ENCODE measurements at places on chromosomes 7 and 10. TPM values are rescaled to one million over a fixed set of nuclear protein-coding genes. Genes with fewer than 3 reads are reported as not detected.

Gene MALRD1
- not detected for total RNA-seq

Gene NCAPG2
- 15.6 TPM for total RNA-seq

Gene PLCE1
- total RNA-seq: 1.5 TPM

Gene EBF3
- 3.1 TPM for total RNA-seq

Gene TRIM50
- not detected for total RNA-seq

Gene RBP4
- 5.4 TPM for total RNA-seq

Gene FAM131B
- total RNA-seq: 0.63 TPM

Gene CROT
- total RNA-seq: 3.3 TPM

Gene LRRTM3
- not detected for total RNA-seq

Gene SMARCD3
- 12.0 TPM for total RNA-seq

Gene TMEM176A
- total RNA-seq: not detected

Gene LHFPL3
- not detected for total RNA-seq

Gene TMEM229A
- not detected for total RNA-seq

Gene HMX2
- 6.0 TPM for total RNA-seq

Gene SLC13A1
- total RNA-seq: not detected

Gene PAPOLB
- 0.94 TPM for total RNA-seq

Gene DNAJC12
- not detected for total RNA-seq

Gene PTF1A
- total RNA-seq: not detected

Gene CALML5
- total RNA-seq: not detected

Gene NPSR1
- not detected for total RNA-seq

Gene CALML3
- total RNA-seq: not detected

Gene OPN4
- total RNA-seq: not detected

Gene OR2A7
- total RNA-seq: 0.79 TPM

Gene FRMD4A
- total RNA-seq: 8.8 TPM

Gene RBM20
- total RNA-seq: not detected

Gene GPR85
- total RNA-seq: 1.3 TPM

Gene EN2
- total RNA-seq: 1.6 TPM

Gene GJD4
- not detected for total RNA-seq

Gene MYO3A
- not detected for total RNA-seq

Gene EPHA1
- not detected for total RNA-seq

Gene MOGAT3
- total RNA-seq: not detected

Gene CCL24
- total RNA-seq: not detected

Gene GRM3
- not detected for total RNA-seq

Measured in MG63 (cell line).